Thoracic aorta (tissue), 2 donors: ENCODE measurements at places on chromosomes 16 and 17. TPM values are rescaled to one million over a fixed set of nuclear protein-coding genes. Genes with fewer than 3 reads are reported as not detected.

- DNase-seq = no peak
- H3K36me3 ChIP-seq = no peaks in the 10 kb centered on the region
- no peak overlapping the region for H3K27ac ChIP-seq
- no peaks in the 10 kb centered on the region for H3K4me1 ChIP-seq
- no peaks in the 10 kb centered on the region for H3K27me3 ChIP-seq
- H3K4me3 ChIP-seq = no peak overlapping the region
These were observed 25.9 kb downstream of the MYH3 start for GRCh38 chr17:10631048-10631700.

DNA sequence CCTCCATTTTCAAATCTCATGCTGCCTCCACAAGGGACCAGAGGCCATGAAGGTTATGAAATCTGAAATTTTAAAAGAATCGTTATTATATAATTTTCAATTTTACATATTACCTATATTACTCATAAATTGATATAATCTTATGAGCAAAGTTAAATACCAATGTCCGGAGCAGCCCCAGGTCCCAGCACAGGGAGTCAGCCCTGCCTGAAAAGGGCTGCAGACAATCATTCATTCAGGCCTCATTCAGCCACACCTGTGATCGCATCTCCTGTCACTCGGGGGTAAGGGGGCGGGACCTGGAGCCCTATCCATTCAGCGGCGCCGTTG, 172.5 kb downstream of the AHSP start:
- peak overlapping the region; percentile 85 for H3K4me3 ChIP-seq
- peaks cover 6% of the 10 kb centered on the region for H3K4me1 ChIP-seq
- H3K36me3 ChIP-seq = peaks cover 6% of the 10 kb centered on the region

DNA sequence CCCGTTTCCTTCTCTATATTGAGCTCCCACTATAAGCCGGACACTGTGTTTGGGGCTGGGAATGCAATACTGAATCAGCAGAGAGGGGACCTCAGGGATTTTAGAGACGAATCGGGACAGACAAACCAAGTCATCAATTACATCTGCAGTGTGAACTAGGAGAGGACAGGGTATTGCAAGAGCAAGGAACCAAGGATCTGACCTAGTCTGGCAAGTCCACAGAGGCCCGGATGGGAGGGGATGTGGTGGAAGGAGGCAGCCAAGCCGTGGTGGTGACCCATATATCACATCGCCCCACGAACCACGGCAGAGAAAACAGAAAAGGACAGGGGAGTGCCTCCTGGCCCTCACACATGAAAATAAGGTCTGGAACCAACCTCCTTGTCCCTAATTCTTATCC, 28.1 kb upstream of the NXPH3 start:
- H3K36me3 ChIP-seq = no peaks in the 10 kb centered on the region
- H3K27ac ChIP-seq = no peak overlapping the region
- no peak overlapping the region for H3K4me3 ChIP-seq
- DNase-seq = no peak
- H3K4me1 ChIP-seq = peaks cover 14% of the 10 kb centered on the region
- no peaks in the 10 kb centered on the region for H3K27me3 ChIP-seq

- no peaks in the 10 kb centered on the region for H3K4me1 ChIP-seq
- H3K27me3 ChIP-seq = no peaks in the 10 kb centered on the region
- no peaks in the 10 kb centered on the region for H3K36me3 ChIP-seq
- DNase-seq = no peak
- no peak overlapping the region for H3K27ac ChIP-seq
These were observed 10.0 kb upstream of the BEAN1 start for GRCh38 chr16:66416939-66417700.

GRCh38 chr17:40903129-40903847, 18.2 kb upstream of the KRT20 start:
- H3K4me3 ChIP-seq = no peak overlapping the region
- H3K4me1 ChIP-seq = no peaks in the 10 kb centered on the region
- H3K36me3 ChIP-seq = no peaks in the 10 kb centered on the region
- H3K27me3 ChIP-seq = no peaks in the 10 kb centered on the region
- DNase-seq = no peak

MYCBPAP gene
- 0.68 TPM for total RNA-seq

ARHGDIG gene
- not detected for total RNA-seq

NOXO1 gene
- total RNA-seq = not detected

TBC1D3D gene
- not detected for total RNA-seq
